ENCODE measurements at places on chromosomes 7 and 10.

- no peak for DNase-seq
Measured at GRCh38 chr10:111102359-111102837, 25.6 kb downstream of the ADRA2A start.

DNA sequence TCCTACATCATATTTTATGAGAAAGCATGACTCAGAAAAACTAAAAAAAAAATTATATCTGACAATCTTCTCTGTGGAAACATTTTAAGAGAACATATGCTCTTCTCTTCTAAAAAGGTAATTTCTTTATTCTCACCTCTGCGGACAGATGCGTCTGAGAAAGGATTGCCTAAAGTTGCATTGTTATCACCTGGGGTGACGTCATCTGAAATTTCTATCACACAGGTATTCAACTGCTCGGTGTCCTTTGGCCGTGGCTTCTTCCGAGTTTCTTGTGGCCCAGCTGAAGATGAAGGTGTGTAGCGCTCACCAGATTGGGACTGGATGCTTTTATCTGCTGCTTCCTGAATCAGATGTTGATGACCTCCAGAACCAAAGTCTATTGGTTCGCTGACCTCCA, 14.3 kb upstream of the GATAD1 start:
- DNase-seq, result no peak

- DNase-seq, result no peak
Measured at GRCh38 chr7:155710530-155710929, 66.1 kb downstream of the RBM33 start.

DNA sequence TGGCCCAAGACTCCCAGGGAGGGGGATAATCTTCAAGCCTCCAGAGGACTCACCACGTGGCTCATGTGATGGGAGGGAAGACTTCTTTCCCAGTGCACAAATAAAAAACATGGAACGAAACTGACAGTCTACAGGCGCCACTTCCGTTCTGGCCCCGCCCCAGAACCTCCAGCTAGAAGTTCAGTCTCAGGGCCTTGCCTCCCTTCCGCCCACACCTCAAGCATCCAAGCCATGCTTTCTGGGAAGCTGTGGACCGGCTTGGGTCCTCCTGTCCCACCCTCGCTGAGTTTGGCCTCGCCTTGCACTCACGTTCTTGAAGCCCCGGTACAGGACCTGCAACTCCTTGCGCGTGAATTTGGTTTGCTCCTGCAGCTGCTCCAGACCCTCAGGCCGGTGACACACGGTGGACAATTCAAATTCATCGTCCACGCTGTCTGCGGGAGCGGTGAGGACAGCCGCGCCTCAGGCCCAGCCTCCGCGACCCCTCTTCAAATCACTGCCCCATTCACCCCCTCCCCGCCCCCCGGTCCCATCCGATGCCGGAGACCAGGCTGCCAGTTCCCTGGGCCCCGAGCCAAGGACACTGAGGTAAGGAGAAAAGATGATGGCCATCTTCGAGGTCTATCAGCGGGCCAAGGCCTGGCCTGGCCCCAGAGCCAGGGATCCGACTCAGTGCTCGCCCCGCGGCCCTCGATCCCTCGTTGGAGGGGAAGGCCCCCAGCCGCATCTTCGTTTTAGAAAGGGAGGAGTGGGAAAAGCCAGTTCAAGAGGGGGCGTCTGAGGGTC, 10.7 kb upstream of the OGA start:
- DNase-seq, result no peak

GRCh38 chr10:99143011-99143410, 92.6 kb downstream of the HPSE2 start:
- DNase-seq, result no peak

GRCh38 chr7:18866359-18867036, 250.9 kb downstream of the TWIST1 start:
- DNase-seq, result no peak

GRCh38 chr7:26743205-26743604, 121.2 kb downstream of the SKAP2 start:
- DNase-seq, result no peak

DNA sequence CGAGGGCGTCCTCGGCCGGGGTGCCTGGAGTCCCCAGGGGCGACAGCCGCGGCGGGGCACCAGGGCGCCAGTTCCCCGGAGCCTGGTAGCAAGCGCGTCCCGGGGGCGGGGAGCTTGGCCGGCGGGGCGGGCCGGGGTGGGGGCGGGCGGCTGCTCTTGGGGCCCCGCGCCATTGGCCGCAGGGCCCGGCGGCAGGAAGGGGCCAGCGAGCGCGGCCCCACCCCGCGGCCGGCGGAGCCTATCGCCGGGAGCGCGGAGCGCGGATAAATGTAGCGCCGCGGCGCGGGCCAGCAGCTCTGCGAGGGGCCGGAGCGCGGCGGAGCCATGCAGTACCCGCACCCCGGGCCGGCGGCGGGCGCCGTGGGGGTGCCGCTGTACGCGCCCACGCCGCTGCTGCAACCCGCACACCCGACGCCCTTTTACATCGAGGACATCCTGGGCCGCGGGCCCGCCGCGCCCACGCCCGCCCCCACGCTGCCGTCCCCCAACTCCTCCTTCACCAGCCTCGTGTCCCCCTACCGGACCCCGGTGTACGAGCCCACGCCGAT, at the start of gene HHEX:
HHEX (plus strand) TSS at position 293 of the 548 bp plus-strand sequence; CDS start at position 325, 32 bp downstream.
- DNase-seq, result no peak

DNA sequence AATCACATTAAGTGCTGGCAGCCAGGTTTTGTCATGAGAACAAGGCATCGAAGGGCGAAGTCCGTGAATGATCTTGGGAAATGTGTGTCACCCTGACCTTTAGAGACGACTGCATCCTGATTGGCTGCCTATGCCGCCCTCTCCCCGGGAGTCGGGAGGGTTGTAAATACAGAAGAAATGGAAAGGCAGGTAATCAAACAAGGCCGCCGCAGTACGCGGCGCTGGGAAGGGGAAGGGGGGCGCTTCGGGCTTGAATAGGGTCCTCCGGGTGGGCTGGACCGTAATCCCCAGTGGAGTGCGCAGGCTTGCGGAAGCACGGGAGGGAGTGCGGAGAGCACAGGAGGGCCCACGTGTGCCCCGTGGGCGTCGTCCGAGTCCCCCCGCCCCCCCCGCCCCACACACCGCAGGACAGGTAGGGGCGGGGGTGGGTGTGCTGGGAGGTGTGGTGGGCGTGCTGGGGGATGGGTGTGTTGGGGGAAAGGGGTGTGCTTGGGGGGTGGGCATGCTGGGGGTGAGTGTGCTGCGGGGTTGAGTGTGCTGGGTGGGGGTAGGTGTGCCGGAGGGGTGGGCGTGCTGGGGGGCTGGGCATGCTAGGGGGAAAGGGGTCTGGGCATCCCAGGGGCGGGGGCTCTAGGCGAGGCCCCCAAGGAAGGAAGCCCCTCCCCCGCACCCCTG, 169.4 kb downstream of the ARHGAP12 start:
- no peak for DNase-seq

DNA sequence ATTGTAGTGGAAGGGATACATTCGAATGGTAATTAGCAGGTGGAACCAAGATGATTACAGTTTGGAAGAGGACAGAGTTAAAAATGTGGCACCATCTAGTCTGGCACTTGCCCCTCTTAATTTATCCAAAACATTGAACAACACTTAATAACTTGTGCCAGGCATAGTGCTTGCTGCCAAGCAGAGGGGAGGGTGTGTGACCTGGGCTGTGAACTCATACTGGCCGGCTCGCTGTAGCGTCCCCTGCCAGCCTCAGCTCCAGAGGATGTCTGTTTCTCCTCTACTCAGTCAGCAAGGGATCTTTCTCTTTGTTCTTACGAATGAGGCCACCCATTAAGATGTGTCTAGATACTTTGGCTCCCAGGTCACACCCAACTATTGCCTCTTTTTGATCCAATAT, 179.4 kb upstream of the INHBA start:
- no peak for DNase-seq

DNA sequence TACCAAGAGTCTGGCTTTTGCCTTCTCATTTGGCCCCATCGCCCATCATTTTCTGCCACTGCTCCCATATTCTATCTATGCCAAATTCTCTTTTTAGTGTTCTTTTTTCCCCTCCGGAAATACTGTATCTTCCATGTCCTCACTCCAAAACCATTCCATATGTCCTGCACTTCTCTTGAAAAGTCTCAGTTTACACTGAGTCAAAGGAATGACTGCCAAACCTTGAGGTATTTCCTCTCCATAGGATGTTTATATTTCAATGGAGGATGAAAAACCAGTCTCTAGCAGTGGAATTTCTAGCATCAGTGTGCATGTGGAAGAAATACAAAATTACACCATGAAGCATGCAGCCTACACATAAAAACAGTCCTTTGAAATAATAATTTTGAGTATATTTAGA, 121.4 kb upstream of the PHYHIPL start:
- DNase-seq, result no peak

GRCh38 chr10:29669149-29669548, 34.4 kb upstream of the SVIL start:
- DNase-seq, result no peak

DNA sequence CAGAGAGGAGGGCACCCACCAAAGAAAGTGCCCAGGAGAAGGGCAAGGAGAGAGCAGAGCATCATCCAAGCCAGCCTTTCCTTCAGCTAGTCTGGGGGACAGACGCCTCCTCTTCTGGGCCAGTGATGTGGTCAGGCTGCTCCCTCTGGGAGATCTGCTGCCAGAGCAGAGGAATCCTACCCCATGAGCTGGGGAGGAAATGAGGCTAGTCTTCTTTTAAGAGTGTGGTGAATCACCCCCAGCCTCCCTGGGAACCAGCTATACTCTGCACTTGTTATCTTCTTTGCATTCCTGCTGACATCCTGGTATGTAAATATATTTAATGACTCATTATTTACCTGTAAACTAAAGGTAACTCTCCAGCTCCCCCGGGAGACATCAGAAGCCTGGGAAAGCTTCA, 41.6 kb upstream of the EPHB6 start:
- DNase-seq, result peak; percentile 87

DNA sequence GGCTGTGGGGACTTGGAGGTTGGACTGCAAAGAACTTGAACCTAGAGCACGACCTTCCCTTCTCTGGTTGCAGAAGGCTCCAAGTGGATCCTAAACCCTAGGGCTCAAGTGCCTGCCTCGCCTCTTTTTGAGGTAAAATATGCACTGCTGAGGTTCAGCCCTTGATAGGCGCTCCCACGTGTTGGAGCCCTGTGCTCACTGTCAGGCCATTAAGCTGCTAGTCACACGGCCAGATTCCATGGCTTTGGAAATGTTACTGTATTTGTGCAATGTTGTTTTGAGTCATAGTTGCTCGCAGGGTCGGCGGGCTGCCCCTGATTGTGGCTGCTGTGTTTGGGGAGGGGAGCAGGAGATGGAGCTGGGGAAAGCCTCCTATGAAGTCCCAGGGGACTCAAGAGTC, 39.8 kb upstream of the PCBD1 start:
- DNase-seq, result no peak

- no peak for DNase-seq
Measured at GRCh38 chr7:54878339-54878738, 119.3 kb upstream of the SEC61G start.

DNA sequence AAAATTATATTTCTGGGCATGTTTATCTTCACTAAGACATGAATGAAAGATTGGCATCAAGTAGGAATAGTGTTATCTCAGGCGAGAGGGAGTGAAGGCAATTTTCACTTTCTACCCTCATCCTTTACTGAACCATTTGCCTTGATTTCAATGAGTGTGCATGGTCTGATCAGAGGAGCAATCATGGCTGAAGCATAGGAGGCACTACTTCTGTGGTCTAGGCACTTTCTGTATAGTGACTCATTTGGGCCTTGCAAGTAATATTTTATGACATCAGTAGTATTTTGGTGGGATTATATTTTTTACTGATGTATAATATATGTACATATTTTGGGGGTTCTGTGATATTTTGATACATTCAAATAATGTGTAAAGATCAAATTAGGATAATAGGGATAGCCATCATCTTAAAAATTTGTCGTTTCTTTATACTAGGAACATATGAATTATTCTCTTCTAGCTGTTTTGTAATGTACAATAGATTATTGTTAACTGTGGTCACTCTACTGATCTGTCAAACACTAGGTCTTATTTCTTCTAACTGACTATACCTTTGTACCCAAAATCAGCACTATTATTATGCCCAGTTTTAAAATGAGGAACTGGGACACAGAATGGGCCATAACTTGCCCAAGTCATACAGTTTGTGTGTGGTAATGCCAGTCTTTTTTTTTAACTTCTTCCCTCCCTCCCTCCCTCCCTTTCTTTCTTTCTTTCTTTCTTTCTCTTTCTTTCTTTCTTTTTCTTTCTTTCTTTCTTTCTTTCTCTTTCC, 101.9 kb downstream of the RAB11FIP2 start:
- no peak for DNase-seq

DNA sequence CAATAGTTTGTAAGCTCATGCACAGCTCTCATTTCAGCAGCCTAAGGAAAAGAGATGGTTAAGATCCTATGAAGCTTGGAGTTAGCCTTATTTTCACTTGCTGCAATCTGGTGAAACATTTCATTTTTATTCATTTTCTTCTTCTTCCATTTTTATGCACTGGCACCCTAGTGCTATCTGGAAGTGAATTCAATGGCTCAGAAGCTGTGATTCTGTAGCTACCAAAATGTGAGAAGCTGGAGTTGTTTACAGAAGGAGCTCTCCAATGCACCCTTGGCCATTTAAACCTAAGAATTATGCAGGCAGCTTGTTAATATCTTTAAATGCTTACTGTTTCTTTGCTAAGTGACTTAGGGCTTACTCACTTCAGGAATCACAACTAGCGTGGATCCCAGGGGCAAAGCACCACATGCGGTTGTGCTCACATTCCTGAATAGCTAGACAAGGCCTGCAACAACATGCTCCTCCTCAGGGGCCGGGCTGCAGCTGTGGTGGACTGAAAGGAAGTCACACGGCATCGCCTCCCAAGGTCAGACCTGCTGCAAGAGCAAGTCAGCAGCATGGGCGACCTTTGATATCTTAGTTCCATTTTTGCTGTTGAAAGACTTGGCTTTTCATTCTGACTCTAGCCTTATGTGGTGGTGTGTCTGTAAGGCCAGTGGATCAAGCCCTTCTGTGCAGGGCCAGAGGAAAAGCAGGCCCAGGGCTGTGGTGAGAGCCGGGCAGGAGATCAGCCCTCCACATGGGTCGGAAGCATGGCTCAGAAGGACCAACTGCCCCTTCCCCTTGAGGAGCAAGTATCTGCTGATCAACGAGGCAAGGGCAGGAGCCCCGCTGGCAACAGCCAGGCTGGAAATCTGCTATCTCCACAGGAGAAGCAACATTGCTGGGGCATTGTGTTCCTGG, 91.9 kb upstream of the MBL2 start:
- DNase-seq, result peak; percentile 57

- DNase-seq, result no peak
Measured at GRCh38 chr7:135774284-135774683, 25.7 kb upstream of the FAM180A start.

DNA sequence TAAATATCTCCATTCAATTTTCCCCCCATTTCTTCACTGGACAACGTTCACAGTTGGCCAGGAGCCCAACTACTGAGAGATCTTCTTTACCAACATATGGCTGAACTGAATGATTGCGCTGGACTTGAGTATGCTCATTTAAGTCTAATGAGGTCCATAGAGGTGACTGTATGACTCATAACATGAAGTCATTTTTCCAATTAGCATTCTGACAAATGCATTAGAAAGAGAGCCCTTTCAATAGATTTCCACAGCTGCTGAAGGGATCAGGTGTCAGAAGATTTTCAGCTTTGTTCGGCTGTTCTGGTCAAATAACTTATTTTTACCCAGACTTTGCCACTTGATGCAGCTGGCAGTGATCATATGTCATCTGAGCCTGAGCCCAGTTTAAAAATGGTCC, 438.0 kb downstream of the ETV1 start:
- no peak for DNase-seq

Measured in NT2/D1 (cell line).